ENCODE measurements at places on chromosomes 11 and 22.

GRCh38 chr22:39252461-39253434 lies 8.0 kb upstream of the PDGFB start:
- DNase-seq = no peak

GRCh38 chr11:11743216-11743615 lies 98.6 kb upstream of the USP47 start:
- DNase-seq = no peak

GRCh38 chr11:73530109-73530508 lies 67.8 kb downstream of the FAM168A start:
- no peak for DNase-seq

- no peak for DNase-seq
These were observed 1339.5 kb downstream of the BRD1 start for GRCh38 chr22:48488149-48488551.

GRCh38 chr11:11472106-11472505 lies 119.1 kb upstream of the CSNK2A3 start:
- no peak for DNase-seq

- DNase-seq = peak; percentile 23
These were observed 17.8 kb downstream of the CHORDC1 start for GRCh38 chr11:90204832-90205646.

Measured in GM18507 (cell line).